ENCODE measurements at places on chromosomes 2 and 18.

GRCh38 chr2:178700136-178700535 is 107.1 kb downstream of the TTN start:
- DNase-seq: no peak

- no peak for DNase-seq
These were observed 65.5 kb upstream of the GPC1 start for GRCh38 chr2:240369801-240370585.

GRCh38 chr2:201242571-201243277 is 17.6 kb upstream of the CASP8 start:
- DNase-seq: no peak

GRCh38 chr2:28594000-28594331 is 98.1 kb downstream of the PLB1 start:
- DNase-seq: no peak

- no peak for DNase-seq
These were observed 104.7 kb upstream of the DSEL start for GRCh38 chr18:67621049-67621713.

Measured in stimulated activated CD4-positive, alpha-beta T cell treated with anti-CD3 and anti-CD28 coated beads, Interleukin-4, amount 100 ng/mL, for 4 hours (primary cell).